NCI-H1105 treated with DMSO at 0.1 percent for 48 hours (cell line): ENCODE measurements at places on chromosomes 1 and 21.

DNA sequence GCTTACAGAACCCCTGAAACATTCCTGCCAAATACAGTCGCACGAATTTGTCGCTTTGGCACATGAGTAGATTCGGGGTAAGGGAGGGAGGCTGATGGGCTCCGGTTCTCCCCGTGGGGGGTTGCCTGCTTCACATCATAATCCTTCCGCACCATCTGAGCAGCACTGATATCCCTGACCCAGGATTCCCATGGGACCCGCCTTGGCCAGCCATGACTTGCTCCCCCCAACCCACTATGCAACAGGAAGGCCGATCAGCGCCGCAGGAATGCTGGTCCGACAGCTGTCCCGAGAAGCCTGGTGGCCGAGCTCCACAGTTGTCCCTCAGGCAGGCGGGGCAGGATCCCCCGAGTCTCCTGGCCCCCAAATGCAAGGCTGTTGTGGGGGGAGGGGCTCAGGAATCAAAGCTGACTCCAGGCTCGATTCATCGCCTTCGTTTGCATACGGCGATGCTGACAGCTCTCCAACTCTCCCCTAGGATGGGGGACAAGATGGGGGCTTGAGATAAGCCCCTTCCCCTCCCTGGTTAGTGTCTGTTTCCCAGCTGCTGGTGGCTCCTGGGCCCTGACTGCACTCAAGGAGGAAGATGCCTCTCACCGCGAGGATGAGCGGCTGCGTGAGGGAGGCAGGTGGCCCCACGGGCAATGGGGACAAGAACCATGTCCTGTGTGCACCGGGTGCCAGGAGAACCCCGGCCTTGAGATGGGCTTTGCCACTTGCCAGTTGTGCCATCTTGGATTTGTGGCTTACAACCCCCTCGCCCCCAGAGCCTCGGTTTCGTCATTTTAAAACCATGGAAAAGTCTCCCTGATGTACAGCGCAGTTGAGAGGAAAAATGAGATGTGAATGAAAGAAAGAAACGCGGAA lies 9.3 kb downstream of the DRAXIN start:
- DNase-seq = no peak

DNA sequence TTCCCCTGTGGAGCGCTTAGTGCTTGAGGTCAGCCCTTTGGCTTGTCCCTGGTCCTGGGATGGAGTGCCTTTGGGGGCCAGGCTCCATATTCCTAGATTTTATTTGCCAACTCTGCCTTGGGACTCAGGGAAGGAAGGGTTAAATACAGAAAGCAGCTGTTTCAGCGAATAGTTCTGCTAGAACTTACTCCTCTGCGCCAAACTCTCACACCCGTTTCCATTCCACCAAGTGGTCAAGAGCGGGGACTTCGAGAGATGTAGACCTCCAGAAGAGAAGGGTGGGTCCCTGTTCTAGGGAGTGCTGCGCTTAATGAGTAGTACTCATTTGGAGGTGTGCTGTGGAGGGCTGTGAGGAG lies 704 bp upstream of the TOMM40L start:
- no peak for DNase-seq

DNA sequence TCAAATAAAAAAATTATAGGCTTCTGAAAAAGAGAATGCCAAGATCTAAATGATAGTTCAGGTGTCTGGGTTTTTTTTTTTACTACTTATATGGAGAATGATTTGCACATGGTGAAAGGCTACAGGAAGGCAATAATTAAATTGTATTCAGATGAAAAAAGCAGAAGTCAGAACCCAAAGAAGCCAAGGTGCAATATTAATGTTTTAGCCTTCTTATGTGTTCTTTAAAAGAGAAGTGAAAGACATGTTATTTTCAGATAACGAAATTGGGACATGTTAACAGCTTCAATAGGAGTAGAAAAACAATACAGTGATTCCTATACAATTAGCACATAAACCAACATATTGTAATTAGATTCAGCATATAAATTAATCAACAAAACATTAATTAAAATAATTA lies 452.9 kb upstream of the PRMT6 start:
- no peak for DNase-seq

- DNase-seq = no peak
Measured at GRCh38 chr1:7427605-7428300, 343.3 kb upstream of the VAMP3 start.

GRCh38 chr1:82695443-82695842 lies 894.7 kb downstream of the ADGRL2 start:
- DNase-seq = no peak

DNA sequence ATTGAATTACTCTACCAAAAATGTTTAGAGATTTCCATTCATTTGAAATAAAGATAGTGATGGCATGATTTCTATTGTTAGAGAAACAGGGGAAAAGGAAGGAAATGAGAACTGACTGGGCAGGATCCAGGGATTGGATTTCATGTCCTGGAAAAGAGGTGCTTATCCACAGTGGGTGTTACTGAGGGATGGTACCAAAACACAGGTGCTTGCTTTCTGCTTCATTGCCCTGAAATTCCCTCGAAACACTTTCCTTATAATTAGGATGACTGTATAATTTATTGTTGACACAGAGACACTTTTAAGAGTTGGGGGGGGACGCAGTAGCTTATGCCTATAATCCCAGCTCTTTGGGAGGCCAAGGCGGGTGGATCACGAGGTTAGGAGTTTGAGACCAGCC lies 185.0 kb upstream of the KCNK2 start:
- DNase-seq = no peak

GRCh38 chr1:57506941-57507340 lies 83.1 kb upstream of the DAB1 start:
- DNase-seq = no peak

- peak; percentile 95 for DNase-seq
Measured at GRCh38 chr1:236808564-236809130, 13.6 kb downstream of the MTR start.

DNA sequence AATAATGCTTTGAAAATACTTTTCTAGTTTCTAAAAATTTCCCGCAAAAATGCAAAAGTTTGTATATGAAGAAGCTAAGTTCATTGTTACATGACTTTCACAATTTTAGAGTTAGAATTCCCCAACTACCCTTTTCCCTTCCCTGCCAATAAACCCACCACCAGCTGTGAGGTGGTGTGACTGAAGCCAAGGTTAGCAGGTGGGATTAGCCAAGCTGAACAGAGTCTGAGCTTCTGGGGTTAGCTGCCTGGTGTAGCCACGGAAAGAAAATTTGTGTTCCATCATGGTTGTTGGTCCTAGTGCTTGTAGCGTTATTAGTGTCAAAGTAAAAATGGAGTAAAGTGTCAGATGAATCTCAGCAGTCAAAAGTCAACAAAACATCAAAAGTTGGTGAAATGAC lies 110.9 kb downstream of the ASTN1 start:
- DNase-seq = no peak

GRCh38 chr1:231626535-231626950 lies at the start of gene DISC1:
TSS of gene DISC1 (plus strand) at chr1:231626790. CDS start at chr1:231626868, 78 bp downstream.
- DNase-seq = peak; percentile 41

- no peak for DNase-seq
Measured at GRCh38 chr1:8727809-8728213, 89.6 kb downstream of the RERE start.

- DNase-seq = no peak
Measured at GRCh38 chr1:240526312-240526711, 85.6 kb downstream of the GREM2 start.

DNA sequence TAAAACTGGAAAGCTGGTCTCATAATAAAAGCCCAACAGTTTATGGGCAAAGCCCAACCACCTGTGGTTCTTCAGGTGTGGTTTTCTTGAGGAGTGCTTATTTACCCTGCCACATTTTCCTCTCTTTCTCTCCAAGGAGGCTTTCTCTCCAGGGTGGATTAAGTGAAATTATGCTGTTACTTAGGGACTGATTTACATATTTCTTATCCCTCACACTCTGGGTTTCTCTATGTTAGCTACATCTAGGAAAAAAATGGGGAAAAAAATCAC lies 4.8 kb downstream of the TBX19 start:
- DNase-seq = peak; percentile 48

GRCh38 chr1:151570819-151571218 lies 30.7 kb downstream of the TUFT1 start:
- peak; percentile 89 for DNase-seq

GRCh38 chr1:31101147-31101502 lies 35.6 kb upstream of the PUM1 start:
- DNase-seq = peak; percentile 41

- DNase-seq = no peak
Measured at GRCh38 chr1:87648323-87649119, 319.8 kb downstream of the LMO4 start.

DNA sequence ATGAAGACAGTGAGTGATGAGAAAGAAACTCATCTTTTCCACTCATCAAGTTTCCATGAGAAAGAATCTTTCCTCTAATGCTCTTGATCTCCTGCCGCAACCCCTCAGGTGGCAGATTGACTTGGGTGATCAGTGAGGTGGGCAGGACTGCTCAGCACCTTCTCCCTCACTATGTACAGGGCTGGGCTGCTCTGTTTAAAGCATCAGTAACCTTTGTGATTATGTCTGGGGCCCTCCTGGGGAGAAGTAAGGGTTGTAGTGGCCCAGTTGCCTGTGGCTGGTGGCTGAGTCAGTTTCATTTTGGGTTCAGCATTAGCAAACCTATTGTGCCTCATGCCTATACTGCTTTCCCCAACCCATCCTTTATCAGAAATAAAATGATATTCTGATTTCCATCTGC lies 366.0 kb downstream of the TTLL7 start:
- DNase-seq = no peak

DNA sequence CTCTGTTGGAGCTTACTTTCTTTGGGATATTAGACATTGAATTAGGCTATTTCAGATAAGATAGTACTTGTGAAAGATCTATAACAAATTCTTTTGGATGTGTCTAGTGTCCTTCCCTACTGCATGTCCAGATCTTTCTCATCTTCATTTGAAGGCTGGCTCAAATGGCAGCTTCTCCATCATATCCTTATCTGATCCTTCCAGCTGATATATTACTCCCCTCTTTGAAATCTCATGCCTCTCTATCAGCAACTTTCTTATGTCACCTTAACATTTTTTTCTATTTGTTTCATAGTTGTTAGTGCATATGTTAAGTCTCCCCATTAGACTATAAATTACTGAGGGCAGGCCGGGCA lies 17.5 kb downstream of the CAP1 start:
- no peak for DNase-seq

DNA sequence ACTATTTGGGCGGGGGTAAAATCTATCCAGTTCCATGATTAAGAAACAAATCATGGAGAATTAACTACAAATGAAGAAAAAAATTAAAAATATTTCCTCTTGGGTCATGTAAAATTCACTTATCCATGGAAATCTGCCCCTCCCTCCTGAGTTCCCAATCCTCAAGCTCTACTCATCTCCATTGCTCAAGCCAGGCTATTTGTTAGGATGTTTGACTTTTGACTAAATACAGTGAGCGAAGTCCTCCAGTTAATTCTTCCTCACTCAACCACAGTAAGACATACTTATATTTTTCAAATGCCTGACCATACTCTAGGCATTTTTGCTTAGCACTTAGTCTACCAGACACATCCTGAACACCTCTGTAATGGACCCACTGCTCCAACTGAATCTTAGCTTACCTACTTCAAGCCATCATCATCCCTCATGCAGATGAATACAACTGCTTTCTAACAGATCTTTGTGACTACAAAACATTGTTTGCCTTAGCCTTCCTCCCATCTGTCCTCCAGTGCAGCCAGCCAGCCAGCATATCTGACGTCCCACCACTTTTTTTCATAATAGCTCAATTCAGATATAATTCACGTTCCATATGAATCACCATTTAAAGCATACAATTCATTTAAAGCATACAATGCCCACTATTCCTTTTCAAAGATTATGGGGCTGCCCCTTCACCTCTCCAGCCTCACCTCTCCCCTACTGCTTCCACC lies 154.2 kb downstream of the RERE start:
- DNase-seq = no peak

DNA sequence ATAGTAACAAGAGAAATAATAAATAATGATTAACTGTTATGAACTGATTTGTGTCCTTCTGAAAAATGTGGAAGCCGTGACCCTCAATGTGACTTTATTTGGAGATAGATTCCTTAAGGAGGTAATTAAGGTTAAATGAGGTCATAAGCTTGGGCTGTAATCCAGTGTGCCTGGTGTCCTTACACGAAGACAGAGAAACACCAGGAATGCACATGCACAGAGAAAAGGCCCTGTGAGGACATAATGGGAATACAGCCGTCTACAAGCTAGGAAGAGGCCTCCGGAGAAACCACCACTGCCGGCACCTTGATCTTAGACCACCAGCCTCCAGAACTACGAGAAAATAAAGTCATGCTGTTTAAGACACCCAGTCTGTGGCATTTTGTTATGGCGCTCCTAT lies 215.9 kb downstream of the NEGR1 start:
- no peak for DNase-seq

- DNase-seq = no peak
Measured at GRCh38 chr1:161307892-161308638, 1.7 kb downstream of the MPZ start.

GRCh38 chr1:160776178-160776577 lies 19.8 kb upstream of the LY9 start:
- DNase-seq = no peak

- DNase-seq = no peak
Measured at GRCh38 chr1:173360487-173361063, 116.6 kb upstream of the PRDX6 start.

DNA sequence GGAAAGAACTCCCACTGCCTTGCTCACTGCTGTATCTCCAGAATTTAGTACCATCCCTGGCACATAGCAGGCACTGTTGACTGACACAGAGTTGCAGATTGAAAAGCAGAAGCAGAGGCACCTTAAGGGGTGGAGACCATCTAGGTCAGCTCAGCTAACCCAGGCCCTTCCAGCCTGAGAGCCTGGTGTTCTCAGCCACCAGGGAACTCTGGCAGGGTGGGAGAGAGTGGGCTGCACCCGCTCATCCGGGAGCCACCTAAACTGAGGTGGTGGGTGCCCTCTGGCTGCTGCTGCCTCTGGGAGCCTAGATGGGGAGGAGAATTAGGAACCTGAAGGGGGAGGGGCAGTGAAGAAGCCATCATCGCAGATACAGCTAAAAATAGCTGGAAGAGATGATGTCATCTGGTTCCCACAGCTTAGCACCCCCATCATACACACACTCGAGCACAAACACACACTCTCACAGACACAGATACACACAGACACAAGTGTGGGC lies 1.5 kb upstream of the TSPAN1 start:
- DNase-seq = no peak

DNA sequence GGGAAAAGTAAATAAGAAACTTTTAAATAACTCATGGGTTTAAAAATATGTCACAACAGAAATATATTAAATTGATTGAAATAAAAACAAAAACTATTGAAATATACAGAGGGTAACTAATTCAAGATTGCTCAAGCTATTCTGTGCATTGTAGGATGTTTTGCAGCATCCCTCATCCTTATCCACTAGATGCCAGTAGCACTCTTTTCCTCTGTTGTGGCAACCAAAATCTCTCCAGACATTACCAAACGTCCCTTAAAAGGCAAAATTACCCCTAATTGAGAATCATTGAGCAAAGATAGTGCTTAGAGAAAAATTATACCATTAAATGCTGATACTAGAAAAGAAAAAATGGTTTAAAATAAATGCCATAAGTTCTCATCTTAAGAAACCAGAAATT lies 682.6 kb downstream of the RWDD3 start:
- DNase-seq = peak; percentile 39
